Left cardiac atrium (tissue), 4 donors: ENCODE measurements at places on chromosomes 1 and 21.

DNA sequence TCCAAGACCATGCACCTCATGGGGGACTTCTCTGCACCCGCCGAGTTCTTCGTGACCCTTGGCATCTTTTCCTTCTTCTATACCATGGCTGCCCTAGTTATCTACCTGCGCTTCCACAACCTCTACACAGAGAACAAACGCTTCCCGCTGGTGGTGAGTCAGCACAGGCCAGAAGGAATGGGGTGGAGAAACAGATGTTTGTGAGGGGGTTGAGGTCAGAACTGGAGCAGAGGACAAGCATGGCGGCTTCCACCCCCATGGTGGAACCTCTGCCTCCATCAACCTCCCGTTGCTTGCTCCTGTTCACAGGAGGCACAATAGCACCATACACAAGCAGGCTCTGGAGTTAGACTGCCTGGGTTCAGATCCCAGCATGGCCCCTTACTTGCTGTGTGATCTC lies 6.9 kb upstream of the ATXN7L2 start:
- no peak for DNase-seq

- DNase-seq, result no peak
Measured at GRCh38 chr1:244896550-244896949, 32.2 kb upstream of the HNRNPU start.

DNA sequence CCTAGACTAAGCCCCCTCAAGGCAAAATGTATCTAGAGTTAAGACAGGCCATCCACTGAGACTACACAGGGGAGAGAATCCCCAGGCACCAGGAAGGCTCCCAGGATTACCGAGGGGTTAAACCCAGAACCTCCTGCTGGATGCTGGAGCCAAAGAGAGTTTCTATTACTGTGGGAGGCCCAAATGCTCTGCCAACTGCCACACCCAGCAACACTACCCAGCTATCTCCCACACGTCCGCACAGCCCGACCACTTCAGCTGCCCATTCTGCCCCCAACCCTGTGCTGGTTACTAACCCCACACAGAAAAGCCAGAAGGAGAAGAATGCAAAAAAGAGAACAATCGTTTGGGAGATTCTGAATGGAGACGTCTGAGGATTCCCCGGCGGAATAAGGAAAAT lies 63.6 kb downstream of the CD46 start:
- DNase-seq, result no peak

DNA sequence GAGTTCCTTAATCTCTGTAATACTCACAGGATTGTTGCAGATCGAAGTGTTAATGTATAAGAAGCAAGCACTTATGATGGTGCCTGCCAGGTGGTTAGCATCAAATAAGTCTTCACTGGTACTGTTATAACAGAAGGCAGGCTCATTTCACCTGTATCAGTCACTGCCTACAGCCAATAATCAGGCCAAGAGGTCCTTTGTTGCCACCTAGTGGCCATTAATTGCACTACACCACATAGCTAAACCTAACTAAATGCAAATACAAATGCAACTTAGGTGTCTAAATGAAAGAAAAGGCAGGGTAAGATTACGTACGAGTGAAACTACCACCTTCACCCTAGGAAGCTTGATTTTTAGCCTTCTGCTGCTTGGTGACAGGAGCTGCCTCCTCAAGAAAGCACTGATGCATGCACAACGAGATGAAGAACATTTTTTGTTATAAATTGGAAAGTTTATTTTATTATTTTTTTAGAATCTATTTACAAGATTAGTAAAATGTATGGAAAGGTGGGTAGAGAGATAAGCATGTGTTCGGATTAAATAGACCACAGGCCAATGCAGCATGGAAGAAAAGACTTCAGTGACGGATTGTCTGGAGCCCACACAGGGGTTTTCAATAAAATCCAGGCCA lies 334.8 kb upstream of the CAMK1G start:
- no peak for DNase-seq

GRCh38 chr1:154755858-154756730 lies 114.0 kb downstream of the KCNN3 start:
- DNase-seq, result no peak

GRCh38 chr1:12778061-12778460 lies 4.5 kb downstream of the PRAMEF12 start:
- no peak for DNase-seq

- DNase-seq, result no peak
Measured at GRCh38 chr1:6178751-6179563, 1.2 kb downstream of the CHD5 start.

DNA sequence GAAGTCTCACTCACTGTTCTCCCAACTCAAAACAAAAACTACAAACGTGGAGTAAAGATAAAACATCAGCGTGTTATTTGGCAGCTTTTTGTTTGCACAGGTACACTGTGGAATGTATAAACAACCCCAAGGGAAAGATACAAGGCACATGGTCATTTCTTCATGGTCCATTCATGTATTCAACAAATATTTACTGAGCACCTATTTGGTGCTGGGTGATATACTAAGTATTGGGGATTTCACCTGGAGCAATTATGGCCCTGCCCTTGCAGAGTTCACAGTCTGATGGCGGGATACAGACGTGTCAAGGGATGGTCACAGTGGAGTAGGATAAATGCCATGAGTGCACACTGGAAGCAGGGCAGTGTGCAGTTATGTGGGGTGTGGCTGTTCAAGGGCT lies 136.1 kb downstream of the SPATA46 start:
- DNase-seq, result no peak
